ENCODE measurements at places on chromosomes 3 and 15.
A peak's percentile ranks its signal among the peaks of the same experiment; 100 is the strongest.

DNA sequence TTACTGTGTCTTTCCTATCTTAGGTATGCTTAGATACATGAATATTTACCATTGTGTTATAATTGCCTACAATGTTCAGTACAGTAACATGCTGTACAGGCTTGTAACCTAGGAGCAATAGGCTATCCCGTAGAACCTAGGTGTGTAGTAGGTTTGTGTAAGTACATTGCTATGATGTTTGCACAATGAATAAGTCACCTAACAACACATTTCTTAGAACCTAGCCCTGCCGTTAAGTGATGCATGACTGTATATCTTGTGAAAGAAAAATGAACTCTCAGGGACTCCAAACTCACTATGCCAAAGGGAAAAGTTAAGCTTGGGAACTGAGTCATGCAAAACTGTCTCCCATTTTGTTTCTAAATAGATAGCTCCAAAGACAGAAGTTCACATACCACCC lies 91.5 kb upstream of the ACP3 start:
- DNase-seq, result no peak

DNA sequence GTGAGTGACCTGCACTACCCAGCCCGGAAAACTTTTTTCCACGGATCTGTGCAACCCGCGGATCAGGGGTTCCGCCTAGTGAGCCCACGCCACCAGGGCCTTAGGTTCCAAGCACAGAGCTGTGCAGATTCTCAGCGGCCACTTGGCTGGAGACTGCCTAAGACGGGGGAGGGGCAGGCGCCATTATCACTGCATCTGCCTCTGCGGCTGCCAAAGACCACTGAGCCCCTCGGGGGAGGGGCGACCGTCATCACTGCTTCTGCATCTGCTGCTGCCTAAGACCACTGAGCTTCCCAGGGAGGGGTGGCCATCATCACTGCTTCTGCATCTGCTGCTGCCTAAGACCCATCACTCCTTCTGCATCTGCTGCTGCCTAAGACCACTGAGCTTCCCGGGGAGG lies 460.2 kb downstream of the OCA2 start:
- no peak for DNase-seq

- peak; percentile 14 for DNase-seq
Measured at GRCh38 chr15:49423021-49423420, at the start of gene FGF7. FGF7 (plus strand) TSS chr15:49423242; CDS start chr15:49424298, 1,056 bp downstream.

- DNase-seq, result no peak
Measured at GRCh38 chr15:64990168-64990470, 405 bp upstream of the SPG21 start.

GRCh38 chr3:184347321-184348056 lies 10.1 kb downstream of the FAM131A start:
- no peak for DNase-seq

Data from fibroblast of skin of back (primary cell).